WTC11 (cell line): ENCODE measurements at places on chromosomes 2 and 18.

- no peak for DNase-seq
Observed at GRCh38 chr2:207505728-207506127, 24.0 kb upstream of the CREB1 start.

GRCh38 chr2:168793596-168793995, 8.8 kb upstream of the NOSTRIN start:
- DNase-seq = no peak

GRCh38 chr2:148817210-148817708, 57.8 kb upstream of the KIF5C start:
- no peak for DNase-seq

- no peak for DNase-seq
Observed at GRCh38 chr2:2016651-2017311, 272.5 kb upstream of the PXDN start.

DNA sequence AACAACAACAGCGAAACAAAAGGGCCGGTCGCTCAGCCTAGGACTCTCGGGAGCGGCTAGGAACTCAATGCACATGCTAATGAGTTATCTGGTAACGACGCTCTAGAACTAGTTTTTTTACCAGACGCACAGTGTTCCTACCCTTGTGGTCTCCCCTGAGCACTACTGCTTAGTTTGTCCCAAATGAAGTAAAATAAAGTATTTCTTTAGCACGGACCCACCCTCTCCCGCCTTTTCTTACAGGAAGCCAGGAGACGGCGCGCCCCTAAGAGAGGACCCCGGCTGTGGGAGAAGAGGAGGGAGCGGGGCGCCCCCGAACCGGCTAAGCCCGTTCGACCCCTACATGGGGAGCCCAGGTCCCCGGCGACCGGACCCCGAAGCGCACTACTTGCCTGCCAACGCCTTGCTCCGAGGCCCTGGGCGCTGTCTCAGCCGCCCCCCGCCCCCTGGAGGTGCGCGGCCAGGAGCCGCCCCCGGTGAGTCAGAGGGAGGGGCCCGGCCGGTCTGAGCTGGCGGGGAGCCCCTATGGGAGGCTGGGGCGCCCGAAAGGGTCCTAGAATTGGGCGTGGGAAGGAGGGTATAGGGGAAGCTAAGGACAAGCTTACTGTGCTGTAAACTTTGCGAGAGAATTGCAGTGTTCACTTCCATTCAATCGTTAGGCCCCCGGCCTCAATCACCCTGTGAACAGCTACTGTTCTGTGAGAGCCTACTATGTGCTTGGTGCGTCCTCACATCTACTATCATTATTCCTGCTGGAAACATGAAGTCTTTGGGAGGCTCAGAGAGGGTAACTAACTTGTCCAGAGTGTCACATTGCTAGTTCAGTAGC, 3.6 kb upstream of the CAPG start:
- peak; percentile 58 for DNase-seq

DNA sequence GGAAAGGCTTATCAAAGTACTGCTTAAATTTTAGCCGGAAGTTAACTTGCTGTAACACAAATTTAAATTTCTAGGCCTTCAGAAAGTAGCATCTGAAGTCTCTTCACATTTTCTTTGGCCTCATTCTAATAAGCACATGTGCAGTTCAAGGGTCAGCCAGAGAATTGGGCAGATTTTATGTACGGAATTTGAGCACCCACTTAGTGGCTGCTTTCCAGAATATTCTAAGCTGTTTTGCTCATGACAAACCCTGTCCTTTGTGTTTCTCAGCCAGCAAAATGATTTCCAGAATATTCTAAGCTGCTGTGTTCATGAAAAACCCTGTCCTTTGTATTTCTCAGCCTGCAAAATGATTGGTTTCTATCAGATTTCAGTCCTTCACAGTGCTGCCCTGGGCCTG, 225.0 kb upstream of the DOK6 start:
- DNase-seq = no peak

- no peak for DNase-seq
Observed at GRCh38 chr2:234309431-234309830, 187.4 kb downstream of the ARL4C start.

- DNase-seq = no peak
Observed at GRCh38 chr2:7744827-7745226, 827.6 kb downstream of the RNF144A start.

DNA sequence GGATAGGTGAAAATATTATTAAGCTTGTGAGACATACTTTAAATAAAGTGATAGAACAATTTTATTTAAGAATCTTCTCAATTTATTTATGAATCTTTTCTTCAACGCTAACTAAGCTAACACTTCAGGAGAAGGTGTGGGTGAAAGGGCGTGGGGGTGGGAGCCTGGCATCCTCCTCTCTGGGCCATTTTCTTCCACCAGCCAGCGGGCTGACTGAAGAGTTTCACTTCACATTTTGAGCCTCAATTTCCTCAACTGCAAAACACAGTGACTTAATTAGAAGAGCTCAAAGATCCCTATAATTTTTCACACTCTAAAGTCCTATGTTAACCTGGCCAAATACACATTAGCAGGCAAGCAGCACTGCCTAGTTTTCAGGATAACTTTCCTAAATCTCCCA, 94.8 kb downstream of the FTCDNL1 start:
- no peak for DNase-seq

GRCh38 chr2:80370375-80371009, 65.9 kb upstream of the LRRTM1 start:
- no peak for DNase-seq

DNA sequence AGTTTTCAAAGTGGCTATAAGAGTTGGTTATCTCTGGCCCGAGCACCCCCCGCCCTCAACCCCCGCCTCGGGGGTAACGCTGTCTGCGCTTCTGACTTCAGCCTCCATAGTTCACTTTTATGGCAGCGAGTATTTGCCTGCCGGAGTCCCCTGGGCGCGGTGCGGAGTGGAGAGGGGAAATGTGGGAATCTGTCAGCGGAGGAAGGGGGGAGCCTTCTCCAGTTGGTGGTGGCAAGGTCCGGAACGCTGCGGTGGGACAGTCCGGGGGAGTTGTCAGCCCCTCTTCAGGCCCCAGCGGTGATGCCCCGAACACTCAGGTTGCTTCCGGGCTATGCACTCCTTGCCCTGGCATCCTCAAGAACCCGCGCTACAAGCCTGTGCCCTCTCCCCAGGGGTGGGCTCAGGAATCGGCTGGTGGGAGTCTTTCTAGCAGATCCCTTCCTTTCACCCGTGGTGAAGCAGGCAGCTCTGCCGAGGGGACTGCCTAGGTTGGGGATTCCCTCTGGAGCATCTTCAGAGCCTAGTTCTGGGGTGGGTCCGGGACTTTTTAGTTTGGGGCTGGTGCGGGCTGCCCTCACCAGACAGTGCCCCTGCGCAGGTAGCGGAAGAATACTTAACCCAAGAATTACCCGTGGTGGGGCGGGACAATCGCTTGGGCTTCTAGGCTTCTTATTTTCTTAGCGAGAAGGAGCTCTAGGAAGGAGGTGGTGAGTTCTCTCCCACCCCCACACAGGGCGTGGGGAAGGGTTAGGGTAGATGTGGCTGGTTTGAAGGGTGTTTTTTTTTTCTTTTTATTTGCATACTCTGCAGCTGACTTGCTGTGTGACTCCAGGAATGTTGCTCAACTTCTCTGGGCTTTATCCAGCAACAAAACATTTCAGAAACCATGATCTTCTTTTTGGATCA, 1.6 kb downstream of the ATOH8 start:
- DNase-seq = no peak

DNA sequence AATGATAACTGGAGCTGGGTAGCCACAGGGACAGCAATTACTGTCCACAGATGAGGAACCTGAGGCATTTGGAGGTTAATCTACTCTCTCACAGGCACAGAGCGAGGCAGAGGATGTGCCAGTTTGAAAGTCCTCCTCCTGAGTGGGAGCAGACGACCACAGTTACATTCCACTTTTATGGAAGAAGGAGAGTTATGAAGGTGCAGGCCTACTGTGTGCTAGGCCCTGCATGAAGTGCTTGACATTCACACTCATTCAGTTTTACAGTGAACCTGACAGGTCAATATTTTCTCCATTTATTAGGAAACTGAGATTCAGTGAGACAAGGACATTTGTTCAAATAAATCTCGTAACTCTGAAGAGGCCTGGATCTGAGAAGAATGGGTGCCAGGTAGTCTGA, 142.0 kb downstream of the TDRD15 start:
- DNase-seq = no peak

GRCh38 chr2:168678153-168678853, 124.1 kb upstream of the NOSTRIN start:
- no peak for DNase-seq

- no peak for DNase-seq
Observed at GRCh38 chr2:52473526-52473925, 1294.1 kb upstream of the CHAC2 start.

GRCh38 chr2:189657867-189658266, 3.4 kb upstream of the ASNSD1 start:
- no peak for DNase-seq

DNA sequence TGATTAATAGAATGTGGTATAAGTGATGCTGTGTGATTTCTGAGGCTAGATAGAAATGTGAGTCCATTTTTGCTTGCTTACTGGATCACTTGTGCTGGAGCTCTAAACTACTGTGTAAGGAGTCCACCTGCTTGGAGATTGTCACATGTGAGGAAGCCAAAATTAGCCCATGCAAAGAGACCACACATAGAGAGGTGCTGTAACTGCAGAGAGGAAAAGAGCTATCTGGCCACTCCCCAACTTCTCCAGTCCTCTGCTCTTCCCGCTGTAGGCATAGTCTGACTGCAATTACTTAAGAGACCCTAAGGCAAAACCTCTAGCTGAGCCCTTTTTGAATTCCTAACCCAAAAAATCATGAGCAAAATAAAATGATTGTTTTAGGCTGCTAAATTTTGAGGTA, 120.6 kb upstream of the FBXO11 start:
- no peak for DNase-seq

GRCh38 chr2:72924353-72925240, 7.3 kb downstream of the EMX1 start:
- DNase-seq = peak; percentile 58

DNA sequence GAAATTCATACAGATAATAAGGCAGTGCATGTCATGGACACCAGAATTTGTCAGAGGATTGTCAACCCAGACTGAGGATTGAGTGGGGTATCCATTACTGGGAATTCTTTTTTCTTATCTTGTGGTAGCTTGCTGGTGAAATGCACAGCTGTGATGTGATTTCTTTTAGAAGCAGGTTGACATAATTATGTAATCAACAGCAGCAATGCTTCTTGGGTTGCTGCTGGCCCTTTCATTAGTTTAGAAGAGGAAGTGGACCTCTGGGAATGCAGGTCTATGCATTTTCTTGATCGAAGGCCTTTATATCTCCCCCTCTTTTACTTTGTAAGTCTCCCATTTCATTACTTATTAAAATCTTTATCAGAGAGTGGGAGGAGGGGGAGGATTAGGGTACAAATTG, 319.9 kb downstream of the AGPS start:
- no peak for DNase-seq

GRCh38 chr18:35582899-35583558, 1.5 kb downstream of the GALNT1 start:
- no peak for DNase-seq

GRCh38 chr2:195595825-195596224, 61.2 kb upstream of the SLC39A10 start:
- no peak for DNase-seq

DNA sequence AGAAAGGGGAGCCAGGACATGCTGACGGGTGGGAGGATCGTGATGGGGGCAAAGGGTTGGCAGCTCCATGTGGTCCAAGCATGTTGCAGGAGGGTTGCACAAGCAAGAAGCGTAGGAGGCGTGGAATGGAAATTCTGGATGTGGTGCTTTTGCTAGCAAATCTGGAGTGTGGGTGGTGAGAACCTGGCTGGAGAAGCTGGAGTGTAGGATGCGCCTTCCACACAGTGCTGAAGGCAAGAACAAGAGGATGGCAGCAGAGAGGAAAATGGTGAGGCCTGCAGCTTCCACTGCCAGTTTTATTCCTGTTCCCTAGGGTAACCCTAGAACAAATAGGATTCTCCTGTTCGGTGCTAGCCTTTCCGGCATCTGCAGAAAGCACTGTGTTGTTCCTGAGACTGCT, 22.4 kb downstream of the CREG2 start:
- no peak for DNase-seq

DNA sequence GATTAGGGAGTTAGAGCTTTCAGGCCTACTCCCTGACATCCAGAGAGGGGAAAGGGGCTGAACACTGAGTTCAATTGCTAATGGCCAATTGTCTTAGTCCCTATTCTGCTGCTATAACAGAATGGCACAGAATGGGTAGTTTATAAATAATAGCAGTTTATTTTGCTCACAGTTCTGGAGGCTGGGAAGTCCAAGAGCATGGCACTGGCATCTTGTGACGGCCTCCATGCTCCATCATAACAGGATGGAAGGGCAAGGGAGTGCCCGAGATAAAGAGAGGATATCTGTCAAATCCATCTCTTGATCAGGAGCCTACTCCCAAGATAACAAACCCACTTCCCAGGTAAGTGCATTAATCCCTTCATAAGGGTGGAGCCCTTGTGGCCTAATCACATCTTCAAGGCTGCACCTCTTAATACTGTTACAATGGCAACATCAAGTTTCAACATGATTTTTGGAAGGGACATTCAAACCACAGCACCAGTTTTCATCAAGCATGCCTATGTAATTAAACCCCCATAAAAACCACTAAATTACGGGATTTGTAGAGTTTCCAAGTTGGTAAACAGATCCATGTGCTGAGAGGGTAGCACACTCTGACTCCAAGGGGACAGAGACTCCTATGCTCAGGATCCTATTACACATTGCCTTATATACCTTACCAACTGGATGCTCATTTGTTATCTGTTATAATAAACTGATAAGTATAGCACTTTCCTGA, 44.6 kb downstream of the BAZ2B start:
- DNase-seq = no peak

GRCh38 chr2:103986001-103986400, 867.9 kb upstream of the POU3F3 start:
- DNase-seq = no peak

DNA sequence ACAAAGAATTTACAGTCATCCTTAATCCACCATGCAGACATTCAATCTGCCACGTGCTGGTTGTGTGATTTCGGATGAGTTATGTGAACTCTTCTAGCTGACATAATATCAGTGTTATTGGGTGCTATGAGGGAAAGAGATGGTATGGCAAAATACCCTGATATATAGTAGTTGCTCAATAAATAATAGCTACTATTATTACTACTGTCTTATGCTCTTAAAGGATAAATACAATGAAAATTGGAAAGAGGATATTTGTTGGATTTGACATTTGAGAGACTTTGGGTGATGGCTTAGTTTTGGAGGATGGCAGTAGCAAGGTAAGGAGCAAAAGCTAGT, 86.5 kb downstream of the MYO3B start:
- no peak for DNase-seq

GRCh38 chr2:198630384-198630783, 826.0 kb downstream of the PLCL1 start:
- DNase-seq = no peak

- DNase-seq = no peak
Observed at GRCh38 chr2:149006883-149007543, 31.5 kb upstream of the LYPD6B start.
